ENCODE measurements at places on chromosomes 7 and 10.
A peak's percentile ranks its signal among the peaks of the same experiment; 100 is the strongest.

GRCh38 chr7:40884241-40884640 lies 749.4 kb downstream of the SUGCT start:
- peak; percentile 45 for DNase-seq

DNA sequence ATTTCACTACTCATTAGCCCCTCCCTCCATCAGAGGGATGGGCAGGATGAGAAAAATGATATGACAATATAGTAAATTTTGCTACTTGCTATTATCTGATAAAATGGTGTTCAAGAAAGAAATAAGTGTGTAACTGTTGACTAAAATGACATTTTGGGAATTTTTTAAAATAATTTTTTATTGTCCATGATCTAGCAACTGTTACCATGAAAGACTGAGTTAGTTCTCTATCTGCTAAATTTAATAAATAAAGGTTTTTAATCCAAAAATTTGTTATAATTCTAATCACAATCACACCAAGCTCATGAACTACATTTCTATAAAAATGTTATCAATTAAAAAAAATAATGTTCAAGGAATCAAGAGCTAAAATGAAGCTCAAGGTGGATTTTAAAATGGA lies 28.7 kb upstream of the EPC1 start:
- no peak for DNase-seq

DNA sequence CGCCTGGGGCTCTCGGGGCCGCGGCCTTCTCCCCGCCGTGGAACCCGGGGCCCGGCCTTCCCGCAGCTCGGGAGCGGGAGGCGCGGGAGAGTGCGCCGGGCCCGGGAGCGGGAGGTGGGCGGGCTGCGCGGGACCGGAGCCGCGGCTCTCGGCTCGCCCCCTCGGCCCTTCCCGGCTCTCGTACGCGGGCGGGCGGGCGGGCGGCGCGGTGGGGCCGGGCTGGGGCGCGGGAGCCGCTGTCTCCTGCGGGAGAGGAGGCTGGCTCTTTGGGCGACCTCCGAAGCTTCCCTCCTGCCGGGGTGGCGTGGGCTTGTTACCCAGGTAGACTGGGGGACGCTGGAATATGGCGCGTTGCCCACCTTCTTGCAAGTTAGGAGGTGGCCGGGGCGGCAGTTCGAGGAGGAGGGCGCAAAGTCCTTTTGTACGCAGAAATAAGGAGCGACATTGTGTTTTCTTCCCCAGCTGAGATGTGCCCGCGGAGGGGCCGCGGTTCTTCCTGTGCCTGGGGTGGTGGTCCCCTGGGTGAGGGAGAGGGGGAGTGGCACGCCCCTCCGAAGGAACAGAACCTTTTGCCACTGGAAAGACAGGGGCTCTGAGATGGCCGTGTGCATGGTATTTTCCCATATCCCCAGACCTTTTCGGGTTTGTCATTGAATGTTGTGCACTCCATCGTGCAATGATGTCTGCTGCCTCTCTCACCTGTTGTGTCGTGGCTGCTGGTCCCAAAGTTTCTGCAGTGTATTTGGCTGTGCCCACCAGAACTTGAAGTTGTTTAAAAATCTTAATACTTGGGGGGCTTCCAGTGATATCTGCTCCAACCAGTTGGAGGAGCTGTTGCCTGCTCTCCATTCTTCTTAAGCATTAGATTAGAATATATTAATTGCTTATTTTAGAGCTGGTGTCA lies 844 bp downstream of the NRF1 start:
- DNase-seq, result peak; percentile 37

- no peak for DNase-seq
Measured at GRCh38 chr7:44519546-44519945, 21.6 kb downstream of the NPC1L1 start.

- peak; percentile 53 for DNase-seq
Measured at GRCh38 chr7:77306231-77307067, 106.8 kb upstream of the FGL2 start.

DNA sequence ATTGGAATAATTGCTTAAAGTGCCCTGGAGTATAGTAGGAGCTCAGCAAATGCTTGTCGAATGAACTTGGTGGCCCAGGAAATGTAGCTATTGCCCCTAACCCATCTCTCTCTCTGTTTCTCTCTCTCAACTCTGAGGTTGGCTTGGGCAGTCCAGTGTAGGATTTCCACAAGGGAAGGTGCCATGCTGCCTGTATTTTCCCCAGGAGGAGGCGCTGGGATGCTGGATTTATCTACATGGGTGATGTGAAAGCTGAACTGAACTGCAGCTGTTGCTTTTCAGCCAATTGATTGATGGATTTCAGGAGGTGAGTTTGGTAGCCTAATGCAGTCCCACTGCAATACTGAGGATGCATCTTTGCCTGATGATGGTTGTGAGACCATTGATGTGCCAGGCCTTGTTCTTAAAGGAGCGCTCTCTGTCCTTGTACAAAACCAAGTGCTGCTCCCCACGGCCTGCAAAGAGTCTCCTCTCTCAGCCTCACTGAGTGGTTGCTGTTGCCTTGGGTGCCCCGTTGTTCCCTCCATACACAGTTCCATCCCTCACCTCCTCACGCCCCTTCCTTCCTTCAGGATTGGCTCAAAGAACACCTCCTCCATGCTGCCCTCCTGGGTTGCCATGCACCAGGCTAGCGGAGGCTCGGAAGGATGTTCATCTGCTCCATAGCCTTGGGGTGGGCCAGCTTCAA lies 200.6 kb downstream of the GLRX3 start:
- DNase-seq, result no peak

DNA sequence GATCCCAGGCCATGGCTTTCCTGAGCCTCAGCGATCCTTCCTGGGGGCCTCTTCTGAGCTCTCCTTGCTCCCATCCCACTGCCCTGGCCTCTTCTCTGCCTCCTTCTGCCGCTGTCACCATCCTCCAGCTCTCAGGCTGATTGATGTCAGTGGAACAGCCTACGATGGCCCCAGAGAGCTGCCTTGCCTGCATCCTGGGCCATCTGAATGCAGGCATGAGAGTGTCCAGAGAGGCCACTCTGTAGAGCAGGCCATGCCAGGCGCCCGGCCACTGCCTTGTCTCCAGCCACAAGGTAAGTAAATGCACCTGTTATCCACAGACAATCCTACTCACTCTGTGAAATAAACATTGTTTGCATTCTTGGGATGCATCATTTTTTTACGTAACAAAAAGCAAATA lies 171.4 kb upstream of the PPP2R2D start:
- no peak for DNase-seq

DNA sequence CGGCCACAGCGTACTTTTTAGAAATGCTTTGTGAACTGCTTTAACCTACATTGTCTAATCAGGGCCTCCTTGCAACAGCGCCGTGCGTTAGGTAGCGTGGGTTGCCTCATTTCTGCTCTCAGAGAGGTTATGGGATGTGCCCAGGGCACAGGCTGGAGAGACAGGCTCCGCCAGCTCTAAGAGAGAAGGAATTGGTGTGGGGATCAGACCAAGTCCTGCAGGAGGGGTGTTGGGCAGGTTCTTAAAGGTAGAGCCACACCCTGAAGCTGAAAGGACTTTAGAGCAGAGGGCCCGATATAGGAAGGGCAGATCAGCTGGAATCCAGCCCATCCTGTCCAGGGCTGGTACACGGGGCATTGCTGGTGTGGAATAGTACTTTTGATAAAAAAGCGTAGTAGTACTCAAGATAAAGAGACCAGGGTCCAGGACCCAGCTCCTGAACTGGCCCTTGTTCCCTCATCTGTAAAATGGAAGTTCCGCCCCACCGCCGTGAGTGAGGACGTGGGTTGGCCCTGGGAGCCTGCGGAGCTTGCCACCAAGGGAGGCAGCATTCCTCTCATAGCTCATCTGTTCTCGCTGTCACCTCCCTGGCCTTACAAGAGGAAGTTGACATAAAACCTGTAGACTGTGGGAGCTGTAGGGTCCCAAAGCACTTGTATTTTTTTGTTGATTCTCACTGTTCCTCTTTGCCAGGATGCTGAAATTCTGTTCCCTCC lies 37.2 kb downstream of the TMEM120A start:
- DNase-seq, result peak; percentile 67

DNA sequence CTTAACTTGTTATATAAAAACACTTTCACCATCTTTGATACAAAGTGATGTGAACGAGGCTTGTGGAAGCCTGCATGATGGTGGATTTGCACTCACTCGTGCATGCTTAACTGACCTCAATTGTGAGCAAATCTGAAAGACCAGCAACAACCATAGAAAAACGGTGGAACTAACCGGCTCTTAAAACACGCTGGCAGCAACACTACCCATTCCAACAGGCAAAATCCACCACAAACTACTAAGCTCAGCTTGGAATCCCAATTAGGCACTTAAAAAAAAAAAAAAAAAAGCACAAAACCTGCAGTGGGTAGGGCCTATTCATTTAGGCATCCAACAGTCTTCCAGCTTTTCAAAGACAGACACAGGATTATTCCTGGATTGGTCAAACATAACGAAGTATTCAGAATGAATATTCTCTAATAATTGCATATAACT lies 1.8 kb downstream of the GDI2 start:
- peak; percentile 32 for DNase-seq

DNA sequence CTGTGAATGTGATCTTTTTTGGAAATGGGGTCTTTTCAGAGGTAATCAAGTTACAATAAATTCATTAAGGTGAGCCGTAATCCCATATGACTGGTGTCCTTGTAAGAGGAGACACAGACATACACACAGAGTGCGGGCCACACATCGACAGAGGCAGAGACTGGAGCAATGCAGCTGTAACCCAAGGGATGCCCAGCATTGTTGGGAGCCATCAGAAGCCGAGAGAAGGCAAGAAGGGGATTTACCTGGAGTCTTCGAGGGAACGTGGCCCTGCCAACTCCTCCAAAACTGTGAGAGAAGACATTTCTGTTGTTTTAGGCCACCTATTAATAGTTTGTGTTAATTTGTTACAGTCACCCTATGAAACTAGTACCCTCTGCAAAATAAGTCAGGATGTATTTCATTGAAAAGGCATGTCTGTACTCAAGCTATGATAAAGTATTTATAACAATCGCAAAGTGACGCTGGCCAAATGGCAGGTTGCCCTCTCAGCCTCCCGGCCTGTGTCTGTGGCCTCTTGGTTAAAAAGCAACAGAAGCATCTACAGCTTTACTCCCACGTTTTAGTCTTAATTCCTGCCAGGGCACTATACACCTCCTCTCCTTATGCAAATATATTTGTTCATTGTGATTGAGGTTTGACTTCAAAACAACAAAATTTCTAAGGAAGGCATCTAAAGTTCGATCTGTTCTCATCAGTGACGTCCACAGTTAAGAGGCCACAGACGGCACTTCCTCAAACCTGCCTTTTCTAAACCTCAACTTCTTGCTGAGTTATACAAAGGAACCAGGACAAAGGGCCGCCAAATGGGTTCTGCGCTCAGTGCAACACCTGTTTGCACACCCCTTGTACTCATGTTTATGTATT lies 46.8 kb downstream of the HIPK2 start:
- peak; percentile 47 for DNase-seq

GRCh38 chr7:36051501-36051900 lies 101.6 kb upstream of the EEPD1 start:
- DNase-seq, result no peak

DNA sequence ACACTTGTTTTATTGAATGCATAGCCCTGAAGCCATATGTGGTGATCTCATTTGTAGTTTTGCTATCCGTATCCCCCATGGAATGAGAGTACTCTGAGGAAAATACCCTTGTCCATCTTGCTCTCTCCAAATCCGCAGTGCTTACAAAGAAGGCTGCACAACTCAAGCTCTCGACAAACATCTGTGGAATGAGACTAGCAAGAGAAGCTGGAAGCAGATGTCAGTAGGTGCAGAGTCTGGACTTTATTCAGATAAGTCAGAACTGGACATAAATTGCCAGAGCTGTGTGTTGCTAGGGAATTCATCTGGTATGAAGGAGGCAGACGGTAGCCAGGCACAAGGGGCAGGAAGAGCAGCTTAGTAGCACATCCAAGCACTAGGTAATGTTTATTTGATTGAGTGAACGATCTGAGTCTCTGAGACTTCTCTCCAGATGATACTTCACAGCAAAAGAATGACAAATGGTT lies 1046.2 kb downstream of the XPNPEP1 start:
- peak; percentile 1 for DNase-seq

DNA sequence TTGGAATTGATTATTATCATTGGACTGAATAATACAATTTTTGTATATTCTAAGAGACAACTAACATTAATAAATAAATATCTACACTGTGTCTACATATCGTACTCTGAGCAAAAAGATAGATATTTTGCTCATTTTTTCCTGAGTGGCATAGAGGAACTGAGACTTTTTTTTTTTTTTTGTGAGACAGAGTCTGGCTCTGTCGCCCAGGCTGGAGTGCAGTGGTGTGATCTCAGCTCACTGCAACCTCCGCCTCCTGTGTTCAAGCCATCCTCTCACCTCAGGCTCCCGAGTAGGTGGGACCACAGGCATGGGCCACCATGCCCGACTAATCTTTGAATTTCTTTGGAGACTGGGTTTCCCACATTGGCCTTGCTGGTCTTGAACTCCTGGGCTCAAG lies 14.0 kb downstream of the KMT2E start:
- no peak for DNase-seq

- no peak for DNase-seq
Measured at GRCh38 chr10:28250358-28250757, 52.5 kb downstream of the MPP7 start.

GRCh38 chr7:107147464-107148393 lies 21.1 kb upstream of the HBP1 start:
- DNase-seq, result peak; percentile 43

GRCh38 chr10:87771871-87772500 lies 46.0 kb downstream of the ATAD1 start:
- peak; percentile 37 for DNase-seq

Data from kidney tubule cell (primary cell).